ENCODE measurements at places on chromosomes 3 and 15. TPM values are rescaled to one million over a fixed set of nuclear protein-coding genes. Genes with fewer than 3 reads are reported as not detected.
A peak's percentile ranks its signal among the peaks of the same experiment; 100 is the strongest.

DNA sequence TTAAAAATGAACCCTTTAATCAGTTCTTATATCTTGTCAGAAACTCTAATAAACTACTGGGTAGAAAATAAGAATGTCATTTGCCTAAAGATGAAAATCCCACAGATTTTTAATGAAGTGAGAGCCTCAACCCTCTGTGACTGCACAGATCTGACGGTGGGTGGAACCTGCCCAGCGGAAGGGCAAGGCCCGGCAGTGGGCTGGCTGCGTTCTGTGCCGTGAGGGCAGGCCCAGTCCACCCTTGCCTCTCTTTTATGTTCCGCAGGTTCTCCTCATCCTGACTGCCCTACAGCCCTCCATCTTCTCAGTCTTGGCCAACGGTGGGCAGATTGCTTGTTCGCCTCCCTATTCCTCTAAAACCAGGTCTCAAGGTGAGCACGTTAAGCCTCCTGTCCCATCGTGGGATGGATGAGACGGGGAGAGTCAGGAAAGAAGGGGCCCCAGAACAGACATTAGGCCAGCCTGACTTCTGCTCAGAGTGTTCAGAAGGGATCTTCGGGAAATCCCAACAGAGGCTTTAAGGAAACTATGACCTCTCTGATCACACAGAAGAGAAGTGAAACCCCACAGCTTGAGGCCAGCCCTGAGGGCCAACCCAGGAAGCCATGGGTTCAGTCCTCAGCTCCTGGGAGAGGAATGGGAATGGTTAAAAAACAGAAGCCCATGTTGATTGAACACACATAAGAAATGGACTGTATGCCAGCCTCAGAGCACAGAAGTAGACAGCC is 16.0 kb downstream of the SLC51A start:
- DNase-seq, result peak; percentile 25

- DNase-seq, result no peak
Observed at GRCh38 chr3:177446165-177446601, 248.9 kb upstream of the TBL1XR1 start.

TLR9 gene
- total RNA-seq, result 0.74 TPM

DNA sequence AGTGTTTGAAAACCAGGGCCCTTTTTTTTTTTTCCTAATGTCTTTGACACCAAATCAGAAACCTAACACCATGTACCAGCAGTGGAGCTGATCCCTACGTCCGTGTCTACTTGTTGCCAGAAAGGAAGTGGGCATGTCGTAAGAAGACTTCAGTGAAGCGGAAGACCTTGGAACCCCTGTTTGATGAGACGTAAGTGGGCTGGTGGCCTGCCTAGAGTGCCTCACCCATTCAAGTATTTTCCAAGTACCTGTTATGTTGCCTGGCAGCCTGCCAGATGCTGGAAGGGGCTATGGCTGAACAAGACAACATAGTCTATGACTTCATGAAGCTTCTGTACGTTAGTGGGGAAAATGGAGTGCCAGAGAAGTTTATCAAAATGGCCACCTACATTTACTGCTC is 39.7 kb downstream of the ESYT3 start:
- no peak for DNase-seq
